Activated T-helper 17 cell treated with anti-CD3 and anti-CD28 coated beads, Interleukin-2, amount 50 U/mL, for 72 hours (primary cell): ENCODE measurements at places on chromosomes 5 and 9.

DNA sequence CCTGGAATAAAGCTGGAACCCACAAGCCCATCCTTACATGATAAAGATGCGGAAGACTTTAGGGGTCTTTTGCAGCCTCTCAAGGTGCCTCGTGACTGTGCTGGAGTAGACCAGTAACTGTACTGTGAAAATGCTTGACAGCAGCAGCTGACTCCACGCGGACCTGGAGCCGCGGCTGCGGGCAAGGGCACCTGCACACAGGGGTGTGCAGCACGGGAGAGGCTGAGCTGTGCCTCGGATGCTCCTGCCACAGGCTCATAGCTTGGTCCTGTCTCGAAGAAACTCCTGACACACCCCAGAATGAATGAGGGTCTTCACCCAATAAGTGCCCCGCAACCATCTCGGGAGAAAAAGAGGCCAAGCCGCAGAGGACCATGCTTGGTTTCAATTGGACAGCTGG is 40.3 kb upstream of the CEP72 start:
- ATAC-seq, result no peak

DNA sequence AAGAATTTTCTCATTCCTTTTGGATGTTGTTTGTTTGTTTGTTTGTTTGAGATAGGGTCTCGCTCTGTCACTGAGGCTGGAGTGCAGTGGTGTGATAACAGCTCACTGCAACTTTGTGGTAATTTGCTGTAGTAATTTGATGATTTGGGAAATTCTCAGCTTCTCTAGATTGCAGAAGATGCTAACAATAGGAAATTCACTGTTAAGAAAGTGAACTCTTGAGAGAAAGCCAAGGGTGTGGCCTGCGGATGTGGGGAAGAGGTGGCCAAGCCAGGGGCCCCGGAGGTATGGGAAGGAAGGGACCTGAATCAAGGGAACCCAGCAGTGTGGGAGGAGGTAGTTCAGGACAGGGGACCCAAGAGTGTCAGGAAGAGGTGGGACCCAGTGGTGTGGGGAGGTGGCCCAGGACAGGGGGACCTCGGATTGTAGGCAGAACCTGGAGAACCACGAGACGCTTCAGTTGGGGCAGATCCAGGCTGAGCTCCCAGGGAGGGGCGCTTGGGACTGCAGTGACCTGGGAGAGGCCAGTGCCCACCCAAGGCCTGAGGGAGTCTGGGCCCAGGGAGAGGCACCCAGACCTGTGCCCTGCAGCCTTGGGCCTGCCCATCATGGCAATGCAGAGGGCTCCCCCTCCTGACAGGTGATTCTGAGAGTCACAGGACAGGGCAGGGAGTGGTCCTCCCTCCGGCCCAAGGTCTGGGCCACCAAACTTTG is 5.6 kb upstream of the LCN2 start:
- no peak for ATAC-seq

DNA sequence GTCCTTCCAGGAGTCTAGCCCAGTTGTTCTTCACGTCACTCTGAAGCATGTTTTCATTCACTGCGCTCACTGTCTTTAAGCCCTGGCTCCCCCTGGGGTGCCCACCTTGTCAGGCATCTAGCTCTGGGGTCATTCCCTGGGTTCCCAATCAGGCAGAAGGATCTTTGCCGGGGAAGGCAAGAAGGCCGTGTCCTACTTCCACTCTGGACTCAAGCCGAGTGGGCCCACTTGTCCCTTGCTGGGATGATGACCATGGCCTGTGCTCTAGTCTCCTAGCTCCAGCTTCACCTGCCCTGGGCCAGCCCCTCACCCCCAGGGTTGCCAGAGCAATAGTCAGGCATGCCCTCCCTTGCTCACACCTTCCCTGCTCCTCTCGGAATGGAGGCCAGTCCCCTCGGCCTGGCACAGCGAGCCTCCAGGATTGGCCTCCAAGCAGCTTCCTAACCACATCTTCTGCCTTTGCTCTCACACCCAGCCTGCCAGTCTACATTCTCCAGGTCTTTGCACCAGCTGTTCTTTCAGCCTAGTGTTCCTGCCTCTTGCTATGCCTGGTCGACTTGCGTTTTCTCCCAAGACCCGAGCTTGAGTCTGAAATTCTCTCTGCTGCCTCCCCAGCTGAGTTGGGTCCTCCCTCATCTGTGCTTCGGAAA is 32.2 kb upstream of the PSD2 start:
- no peak for ATAC-seq

DNA sequence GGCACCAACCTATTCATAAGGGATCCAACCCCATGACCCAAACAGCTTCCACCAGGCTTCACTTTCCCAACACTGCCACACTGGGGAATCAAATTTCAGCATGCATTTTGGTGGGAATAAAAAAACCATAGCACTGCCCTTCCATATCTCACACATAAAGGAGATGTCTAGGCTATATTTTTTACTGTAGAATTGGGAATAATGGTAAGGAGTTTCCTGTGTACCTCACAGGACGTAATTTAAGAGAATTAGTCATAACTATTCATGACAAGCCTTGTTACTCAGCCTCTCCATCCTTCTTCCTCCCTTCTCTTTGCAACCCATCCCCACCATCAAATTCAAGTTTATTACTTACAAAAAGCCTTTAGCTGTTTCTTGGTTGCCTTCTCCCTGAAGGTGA is 352.1 kb downstream of the MLLT3 start:
- ATAC-seq, result no peak

GRCh38 chr9:31364171-31364570 is 1020.3 kb upstream of the ACO1 start:
- no peak for ATAC-seq

- no peak for ATAC-seq
Observed at GRCh38 chr5:154118385-154118784, 72.1 kb upstream of the GALNT10 start.

DNA sequence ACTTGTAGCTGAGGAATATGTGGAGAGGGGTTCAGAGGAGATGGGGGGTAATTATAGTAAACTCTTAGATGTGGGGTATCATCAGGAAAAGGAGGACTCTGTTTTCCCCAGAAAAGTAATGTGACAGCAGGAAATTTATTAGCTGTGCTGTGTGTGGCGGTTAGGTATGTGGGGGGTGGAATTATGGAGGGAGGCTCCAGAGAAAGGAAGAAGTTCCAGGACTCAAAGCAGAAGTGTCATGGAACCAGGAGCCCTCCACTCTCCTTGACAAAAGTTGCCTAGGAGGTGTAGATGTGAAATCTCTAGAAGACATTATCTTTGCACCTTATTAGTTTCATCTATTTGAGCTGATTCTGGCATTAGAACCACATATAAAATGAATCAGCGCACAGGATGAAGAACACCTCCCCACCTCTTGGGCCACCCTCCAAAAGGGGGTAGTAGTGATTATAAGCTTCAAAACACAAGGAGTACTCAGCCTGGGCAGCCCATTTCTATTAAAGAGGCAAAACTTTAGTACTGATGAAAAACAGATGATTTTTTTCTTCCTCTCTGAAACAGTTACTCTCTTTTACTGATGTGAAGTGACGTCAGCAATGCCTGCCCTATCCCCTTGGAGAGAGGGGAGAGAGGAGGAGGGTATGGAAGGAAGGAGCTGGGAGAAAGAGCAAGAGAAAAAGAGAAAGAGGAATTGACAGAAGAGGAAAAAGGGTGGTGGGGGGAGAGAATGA is 18.2 kb downstream of the NR2F1 start:
- ATAC-seq, result no peak

DNA sequence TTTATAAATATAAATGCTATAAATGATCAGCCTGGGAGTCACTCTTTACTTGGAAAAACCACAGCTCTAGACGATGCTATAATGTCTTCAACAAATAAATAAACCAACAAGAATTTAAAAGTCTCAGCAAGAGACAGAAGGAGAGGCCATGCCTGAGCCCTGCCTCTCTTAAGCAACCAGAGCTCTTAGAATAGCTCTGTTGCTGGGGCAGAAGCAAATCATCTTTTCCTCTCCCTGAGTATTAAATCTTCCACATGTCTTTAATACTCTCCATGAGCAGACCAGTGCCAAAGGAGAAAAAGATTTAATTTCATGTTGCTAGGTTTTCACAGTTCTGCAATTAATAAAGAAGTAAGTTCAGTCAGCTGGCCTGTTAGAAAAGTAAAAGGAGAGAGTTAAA is 408.0 kb upstream of the SLC30A5 start:
- ATAC-seq, result no peak

GRCh38 chr5:124923131-124923530 is 176.7 kb upstream of the ZNF608 start:
- no peak for ATAC-seq

DNA sequence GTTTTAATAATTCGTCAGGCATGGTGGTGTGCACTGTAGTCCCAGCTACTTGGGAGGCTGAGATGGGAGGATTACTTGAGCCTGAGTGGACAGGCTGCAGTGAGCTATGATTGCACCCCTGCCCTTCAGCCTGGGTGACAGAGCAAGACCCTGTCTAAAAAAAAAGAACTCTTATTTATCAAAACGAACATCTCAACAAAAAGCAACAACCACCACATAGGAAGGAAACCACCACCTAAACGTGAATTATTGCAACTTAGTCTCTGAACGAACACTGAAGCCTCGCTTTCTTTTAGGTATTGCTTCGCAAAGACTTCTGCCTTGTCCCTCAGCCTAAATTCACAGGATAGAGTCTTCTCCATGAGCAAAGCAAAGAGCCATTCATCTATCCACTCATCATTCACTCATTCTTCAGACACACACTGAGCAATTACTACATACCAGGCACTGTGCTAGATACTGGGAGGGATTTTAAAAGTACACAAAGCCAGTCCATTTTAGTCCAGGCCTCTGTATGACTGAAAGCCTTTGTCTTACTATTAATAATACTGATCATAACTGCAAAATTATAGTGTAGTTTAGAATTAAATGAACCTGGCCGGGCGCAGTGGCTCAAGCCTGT is 57.4 kb downstream of the THBS4 start:
- ATAC-seq, result peak; percentile 65

- no peak for ATAC-seq
Observed at GRCh38 chr5:26023361-26023760, 1015.0 kb downstream of the CDH9 start.

DNA sequence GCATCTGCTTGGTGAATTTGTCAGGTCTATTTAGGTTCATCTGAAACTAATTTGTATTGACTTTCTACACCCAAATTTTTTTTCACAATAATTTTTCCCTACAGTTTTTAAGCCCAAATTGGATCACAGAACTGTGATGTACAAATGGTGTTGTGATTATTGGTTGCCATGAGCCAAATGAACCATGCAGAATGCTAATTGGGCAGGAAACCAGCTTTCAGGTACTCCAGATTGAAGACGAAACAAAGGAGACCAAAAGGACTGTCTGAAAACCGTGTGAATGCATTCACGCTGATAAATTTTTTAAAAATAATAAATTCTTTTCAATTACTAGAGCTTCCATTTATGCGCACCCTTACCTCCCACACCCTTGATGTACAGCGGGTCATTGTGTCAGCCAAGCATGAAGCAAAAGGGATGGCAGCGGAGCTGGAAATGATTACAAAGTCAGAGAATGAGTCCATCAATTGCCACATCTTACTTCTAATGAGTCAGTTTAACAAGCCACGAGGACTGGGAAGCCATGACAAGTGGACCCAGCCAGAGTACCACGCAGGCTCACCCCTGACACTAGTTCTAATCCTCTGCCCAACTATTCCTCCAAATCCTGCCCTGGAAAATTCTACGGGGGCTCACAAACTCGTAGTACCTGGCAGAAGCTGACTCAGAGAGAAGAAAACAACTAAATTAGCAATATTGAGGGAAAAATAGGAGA is 66.5 kb downstream of the SEMA6A start:
- no peak for ATAC-seq

DNA sequence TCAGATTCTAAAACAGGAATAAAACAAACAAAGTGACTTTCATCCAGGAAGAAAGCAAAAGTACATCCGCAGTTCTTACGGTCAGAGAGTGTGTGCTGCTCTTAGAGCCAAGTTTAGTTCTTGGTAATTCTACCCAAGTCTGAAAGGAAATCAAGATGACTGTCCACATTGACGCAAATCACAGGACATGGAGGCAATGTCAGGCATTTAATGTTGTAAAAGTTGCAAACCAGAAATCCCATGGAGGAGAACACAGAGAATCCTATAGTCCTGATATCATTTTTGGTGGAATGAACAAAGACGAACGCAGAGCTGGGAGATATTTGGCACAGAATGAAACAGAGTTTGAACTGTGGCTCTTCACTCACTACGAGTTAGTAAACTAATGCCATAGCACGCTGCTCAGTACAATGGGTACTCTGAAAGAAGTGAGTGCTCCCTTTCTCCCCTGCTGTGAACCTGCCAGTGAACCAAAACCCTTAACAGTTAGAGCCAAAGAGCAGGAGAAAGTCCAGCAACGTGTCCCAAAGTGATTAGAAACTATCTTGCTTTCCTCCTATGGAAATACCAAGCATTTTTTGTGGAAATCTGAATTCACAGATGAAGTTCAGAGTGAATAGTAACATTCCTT is 74.3 kb downstream of the MUSK start:
- no peak for ATAC-seq

- ATAC-seq, result no peak
Observed at GRCh38 chr5:140349244-140349643, 2.8 kb upstream of the HBEGF start.

DNA sequence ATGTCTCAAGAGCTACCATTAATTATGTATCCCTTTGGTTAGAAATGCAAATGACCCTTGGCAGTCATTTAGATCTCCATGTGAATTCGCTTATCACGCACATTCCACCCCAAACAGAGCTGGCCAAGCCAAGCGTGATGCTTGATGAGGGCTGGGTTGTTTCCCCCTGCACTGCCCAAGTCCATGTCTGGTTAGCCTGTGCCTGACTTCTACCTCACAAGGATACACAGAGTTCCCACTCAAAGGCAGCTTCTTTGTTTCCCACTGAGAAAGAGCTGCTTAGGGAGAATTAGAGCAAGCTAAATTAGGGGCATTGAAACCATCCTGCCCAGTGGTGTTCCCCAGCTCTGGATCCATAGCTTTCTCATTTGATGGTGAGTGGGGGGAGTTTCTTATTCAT is 87.2 kb downstream of the FSTL4 start:
- ATAC-seq, result no peak

GRCh38 chr5:168702511-168702910 is 123.3 kb upstream of the PANK3 start:
- no peak for ATAC-seq

DNA sequence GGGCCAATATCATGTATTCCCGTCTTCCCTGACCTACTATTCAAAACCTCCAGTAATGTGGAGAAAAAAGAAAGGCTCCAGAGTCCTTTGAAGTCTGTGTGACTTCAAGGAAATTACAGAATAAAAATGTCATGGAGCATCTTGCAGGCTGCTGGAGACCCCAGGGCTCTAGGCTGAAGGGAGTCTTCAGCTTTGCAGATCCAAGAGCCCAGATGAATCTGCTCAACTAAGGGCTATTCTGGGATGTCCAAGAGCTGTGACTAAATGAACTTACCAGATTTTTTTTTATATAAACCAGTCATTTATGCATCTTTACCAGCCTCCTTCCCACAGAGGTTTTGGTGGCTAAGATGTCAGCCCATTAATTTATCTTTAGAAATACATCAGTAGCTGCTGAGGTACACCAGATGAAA is 167.3 kb downstream of the MUSK start:
- no peak for ATAC-seq

DNA sequence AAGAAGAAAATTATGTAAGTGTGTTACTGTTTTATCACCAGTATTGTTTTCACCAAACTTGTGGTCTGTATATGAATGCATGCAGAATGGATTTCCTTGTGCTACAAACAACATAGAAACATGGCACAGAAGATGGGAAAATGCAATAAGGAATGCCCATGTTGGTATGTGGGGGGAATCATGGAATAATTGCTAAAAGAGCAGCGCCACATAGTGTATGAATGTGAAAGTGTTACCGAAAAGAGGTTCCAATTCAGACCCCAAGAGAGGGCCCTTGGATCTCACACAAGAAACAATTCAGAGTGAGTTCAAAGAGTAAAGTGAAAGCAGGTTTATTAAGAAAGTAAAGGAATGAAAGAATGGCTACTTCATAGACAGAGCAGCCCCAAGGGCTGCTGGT is 26.4 kb upstream of the TYRP1 start:
- ATAC-seq, result no peak
